ENCODE measurements at places on chromosomes 16 and 17.

DNA sequence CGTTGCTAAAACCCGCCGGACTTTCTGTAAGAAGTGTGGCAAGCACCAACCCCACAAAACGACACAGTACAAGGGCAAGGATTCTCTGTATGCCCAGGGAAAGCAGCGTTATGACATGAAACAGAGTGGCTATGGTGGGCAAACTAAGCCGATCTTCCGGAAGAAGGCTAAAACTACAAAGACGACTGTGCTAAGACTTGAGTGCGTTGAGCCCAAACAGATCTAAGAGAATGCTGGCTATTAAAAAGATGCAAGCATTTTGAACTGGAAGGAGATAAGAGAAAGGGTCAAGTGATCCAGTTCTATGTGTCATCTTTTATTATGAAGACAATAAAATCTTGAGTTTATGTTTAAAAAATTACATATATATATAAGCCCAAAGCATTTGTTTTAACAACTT lies 20.3 kb downstream of the HELZ start:
- DNase-seq = no peak

DNA sequence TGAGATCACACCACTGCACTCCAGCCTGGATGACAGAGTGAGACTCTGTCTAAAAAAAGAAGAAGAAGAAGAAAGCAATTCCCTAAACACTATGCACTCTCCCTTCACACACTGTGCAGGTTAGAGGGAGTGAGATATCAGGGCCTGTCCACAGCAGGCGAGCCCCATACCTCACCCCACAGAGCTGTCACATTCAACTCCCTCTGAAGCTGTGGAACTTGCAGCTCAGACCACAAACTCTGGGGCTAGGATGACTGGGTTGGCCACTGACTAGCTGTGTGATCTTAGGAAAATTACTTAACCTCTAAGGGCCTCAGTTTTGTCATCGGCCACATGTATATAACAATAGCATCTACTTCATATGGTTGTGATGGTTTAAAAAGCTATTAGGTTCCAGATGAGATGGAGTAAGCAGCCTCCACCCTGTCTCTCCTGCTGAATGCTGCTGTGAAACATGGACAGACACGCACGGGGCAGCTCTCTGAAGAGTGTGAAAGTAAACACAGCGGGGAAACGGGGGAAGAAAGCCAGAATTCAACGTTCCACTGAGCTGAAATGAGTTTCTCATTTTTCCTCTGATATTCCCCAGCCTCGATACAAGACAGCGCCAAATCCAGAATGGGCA lies 13.6 kb upstream of the PYY start:
- DNase-seq = peak; percentile 3

GRCh38 chr17:59454633-59455105 lies 110.7 kb upstream of the DHX40 start:
- no peak for DNase-seq

GRCh38 chr16:57529391-57530103 lies 6.8 kb downstream of the CCDC102A start:
- peak; percentile 36 for DNase-seq

DNA sequence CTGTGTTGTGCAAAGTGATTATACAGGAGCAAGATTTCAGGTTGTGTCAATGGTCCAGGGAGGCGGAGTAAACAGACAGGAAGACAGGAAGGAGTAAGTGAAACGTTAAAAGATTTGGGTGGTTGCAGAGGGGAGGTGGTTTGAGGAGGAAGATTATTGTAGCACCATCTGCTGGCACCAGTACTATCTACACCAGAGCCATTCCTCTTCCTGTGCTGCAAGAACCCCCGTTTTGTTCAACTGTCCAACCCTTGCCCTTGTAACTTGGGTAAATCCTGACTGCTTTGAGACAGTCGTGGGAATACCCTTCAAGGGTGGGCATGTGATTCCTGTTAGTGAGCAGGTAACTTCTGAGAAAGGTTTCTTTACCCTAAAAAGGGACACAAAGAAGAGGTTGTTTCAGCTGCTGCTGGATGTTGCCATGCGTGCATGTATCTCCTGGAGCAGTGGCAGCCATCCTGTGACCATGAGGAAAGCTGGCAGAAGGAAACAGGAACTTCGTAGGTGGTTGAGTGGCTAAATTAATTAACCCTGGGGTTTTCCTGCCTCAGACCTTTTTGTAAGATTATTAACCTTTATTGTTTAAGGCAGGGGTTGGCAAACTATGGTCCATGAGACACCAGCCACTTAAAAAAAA lies 124.1 kb downstream of the PRKCA start:
- no peak for DNase-seq

- no peak for DNase-seq
Observed at GRCh38 chr16:67063008-67063407, 34.1 kb downstream of the CBFB start.

GRCh38 chr17:82408288-82408937 lies 9.7 kb upstream of the HEXD start:
- DNase-seq = no peak

DNA sequence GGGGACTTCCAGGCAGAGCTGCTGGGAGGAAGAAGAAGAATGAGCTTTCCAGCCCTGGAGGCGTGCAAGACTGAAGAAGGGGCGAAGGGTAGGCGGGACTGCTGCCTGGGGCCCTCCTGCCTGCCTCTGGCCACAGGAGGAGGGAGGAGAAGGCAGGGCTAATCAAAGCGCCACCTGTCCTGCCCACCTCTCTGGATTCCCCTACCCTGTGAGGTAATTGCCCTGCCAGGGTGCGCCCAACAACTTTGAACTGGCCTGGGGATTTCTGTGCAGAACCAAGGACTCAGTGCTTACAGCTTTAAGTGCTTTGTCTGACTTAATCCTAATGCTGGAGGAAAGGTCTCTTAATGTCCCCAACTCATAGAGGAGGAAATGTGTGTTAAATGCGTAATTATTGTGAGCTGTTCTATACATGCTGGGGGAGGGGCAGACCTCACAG lies at the start of gene NOXO1:
NOXO1 (minus strand) TSS at position 72 of the 439 bp plus-strand sequence. CDS start 290 bp downstream, outside the sequence.
- DNase-seq = no peak

GRCh38 chr17:71458322-71458721 lies 662.5 kb upstream of the SOX9 start:
- no peak for DNase-seq

GRCh38 chr17:50181144-50181543 lies 15.3 kb downstream of the SGCA start:
- peak; percentile 33 for DNase-seq

DNA sequence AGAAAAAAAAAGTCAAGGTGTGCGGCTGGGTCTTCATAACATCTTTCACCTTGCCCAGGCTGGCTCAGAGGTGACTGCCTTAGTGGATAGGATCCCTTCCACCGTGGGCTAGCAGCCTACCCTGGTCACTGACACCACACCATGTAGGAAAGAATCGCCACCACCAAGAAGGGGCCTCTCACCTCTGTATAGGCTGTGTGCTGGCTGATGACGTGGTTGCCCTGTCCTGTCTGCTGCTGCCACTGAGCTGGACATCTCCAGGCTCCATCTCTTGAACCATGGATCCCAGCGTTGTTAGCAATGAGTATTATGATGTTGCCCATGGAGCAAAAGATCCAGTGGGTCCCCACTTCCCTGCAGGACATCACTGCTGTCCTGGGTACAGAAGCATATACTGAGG lies at the start of gene GPR142:
GPR142 (plus strand) TSS at position 301 of the 400 bp plus-strand sequence. CDS start 2,035 bp downstream, outside the sequence.
- DNase-seq = no peak

DNA sequence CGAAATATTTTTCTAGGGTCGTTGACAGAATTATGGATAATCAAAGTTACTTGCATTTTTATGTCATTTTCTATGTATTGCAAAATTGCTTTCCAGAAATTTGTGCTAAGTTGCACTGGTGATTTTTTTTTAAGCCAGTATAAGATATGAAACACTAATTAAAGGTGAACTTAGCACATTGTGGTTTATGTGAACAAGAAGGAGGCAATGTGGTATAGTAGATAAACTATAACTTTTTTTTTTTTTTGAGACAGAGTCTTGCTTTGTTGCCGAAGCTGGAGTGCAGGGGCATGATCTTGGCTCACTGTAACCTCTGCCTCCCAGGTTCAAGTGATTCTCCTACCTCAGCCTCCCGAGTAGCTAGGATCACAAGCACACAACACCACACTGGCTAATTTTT lies 13.2 kb downstream of the DGKE start:
- DNase-seq = no peak

DNA sequence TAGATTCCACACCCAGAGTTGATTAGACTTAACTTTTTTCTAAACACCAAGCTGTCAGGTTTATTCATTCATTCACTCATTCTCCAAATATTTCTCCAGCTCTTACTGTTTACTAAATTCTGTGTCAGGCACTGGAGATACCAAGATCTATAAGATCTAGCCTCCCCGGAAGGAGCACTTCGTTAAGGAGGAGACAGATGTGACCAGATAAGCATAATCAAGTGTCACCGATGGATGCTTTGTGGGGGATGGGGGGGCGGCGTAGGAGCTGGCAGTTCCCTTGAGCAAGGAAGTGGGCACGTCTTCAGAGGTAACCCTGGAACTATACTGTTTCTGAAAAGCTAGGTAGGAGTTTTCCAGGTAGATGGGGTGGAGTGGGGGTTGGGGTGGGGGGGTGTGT lies 3.8 kb upstream of the RPL26 start:
- no peak for DNase-seq

- DNase-seq = no peak
Observed at GRCh38 chr17:71881041-71881440, 239.8 kb upstream of the SOX9 start.

- peak; percentile 60 for DNase-seq
Observed at GRCh38 chr17:33520426-33521330, 227.6 kb upstream of the ASIC2 start.

- DNase-seq = peak; percentile 37
Observed at GRCh38 chr17:8155231-8155995, 3.2 kb upstream of the PER1 start.

- no peak for DNase-seq
Observed at GRCh38 chr17:73128496-73128895, 36.0 kb upstream of the SLC39A11 start.

DNA sequence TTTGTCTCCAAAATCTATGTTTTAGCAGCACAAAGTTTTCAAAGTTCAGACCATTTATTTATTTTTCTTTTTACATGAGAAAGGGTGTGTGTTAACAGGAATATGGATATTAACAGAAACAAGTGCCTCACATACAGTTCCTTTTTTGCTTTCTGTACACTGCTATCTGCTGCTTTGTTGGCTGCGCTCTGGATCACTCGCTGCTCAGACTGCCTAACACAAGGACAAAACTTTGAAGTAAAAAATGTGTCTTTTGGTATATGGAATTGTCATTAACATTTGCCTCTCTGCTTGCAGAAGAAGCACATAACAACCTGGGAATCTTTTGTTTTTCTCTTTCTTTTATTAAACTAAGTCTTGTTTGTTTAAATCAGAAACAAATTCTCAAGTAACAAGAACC lies 262.8 kb downstream of the ZFHX3 start:
- DNase-seq = no peak

DNA sequence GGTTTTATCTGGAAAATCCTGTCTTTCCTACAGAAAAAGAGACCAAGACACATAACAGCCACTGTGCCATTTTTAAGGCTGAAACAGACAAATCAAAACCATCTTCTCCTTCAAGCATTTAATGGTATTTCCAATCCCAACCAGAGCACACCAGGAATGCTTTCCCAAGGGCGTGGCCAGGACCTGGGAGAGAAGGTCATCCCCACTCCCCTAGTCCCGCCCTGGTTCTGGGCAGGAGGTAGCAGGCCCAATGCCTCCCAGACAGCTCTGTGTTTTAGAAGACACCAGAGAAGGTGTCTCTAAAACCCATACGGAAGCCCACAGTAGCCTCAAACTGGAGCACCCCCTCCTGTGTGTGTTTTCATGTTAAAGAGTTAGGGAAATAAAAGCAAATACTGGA lies 214.4 kb downstream of the ZFHX3 start:
- no peak for DNase-seq

GRCh38 chr17:42937712-42938596 lies 26.3 kb downstream of the AARSD1 start:
- DNase-seq = peak; percentile 44

DNA sequence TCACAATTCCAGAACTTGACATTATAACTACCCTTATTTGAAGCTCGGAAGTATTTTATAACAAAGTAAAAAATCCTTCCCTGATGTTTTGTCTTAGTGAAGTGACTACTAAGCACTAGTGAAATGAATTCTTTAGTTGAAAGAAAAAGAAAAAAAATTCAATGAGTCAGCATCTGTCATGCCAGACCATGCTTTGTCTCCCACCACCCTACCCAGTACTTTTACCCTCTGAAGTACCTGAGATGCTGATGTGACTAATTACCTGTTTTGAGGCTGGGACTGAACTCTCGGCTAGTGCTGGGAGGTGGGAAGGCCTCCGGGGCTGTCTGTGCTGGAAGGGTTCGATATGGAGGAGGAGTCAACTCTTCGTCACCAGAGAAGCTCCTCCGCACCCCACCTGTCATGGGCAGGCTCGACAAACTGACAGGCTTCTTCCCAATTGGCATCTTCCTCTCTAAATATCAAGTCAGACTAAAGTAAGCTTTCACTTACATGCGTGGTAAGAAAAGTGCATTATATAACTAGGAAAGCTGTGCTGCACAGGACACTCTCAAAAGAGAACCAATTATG lies 19.6 kb downstream of the NME2 start:
- no peak for DNase-seq

DNA sequence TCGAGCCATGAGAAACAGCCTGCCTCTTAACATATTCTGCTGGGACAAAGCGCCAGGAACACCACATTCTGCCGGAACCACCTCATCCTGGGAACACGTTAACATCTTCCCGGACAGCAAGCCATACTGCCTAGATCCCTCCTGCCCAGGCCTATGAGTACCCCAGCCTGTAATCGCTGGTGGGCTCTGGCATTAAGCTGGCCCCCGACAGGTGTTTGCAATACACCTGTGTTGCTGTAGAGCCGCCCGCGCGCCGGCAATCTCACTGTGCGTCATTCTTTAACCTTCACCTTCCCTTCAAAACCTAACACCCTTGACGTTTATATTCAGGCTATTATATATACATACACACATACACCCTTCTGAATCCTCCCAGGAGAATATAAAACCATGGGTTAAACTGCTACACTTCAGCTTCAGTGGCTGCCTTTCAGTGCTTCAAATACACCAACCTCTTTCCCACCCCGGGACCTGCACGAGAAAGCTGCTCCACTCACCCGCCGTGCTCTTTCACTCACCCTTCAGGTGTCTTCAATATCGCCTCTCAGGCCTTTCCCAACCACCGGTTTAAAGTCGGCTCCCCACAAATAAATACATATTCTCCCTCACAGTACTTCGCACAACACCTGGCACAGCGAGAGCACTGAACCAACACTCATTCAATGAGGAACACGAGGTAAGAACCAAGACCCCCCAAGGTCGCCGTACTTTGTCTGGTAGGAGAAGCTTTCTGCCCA lies 1.0 kb upstream of the ENDOV start:
- DNase-seq = no peak

DNA sequence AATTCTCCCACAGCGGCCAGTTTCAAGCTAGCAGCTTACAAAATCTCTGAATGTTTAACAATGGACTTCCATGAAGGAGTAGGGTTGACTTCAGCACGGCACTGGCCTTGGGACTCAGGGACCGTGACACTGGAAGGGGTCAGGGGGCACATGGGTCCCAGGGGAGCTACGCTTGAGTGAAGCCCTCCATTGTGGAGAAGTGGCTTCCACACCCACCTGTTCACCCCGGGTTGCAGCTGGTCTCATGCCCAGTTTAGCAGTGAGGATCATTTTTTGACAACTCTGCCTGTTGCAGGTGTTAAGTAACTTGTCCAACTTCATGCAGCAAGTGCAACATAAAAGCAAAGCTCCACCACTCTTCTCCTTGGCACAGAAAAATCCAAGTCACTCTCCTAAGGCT lies 510.2 kb downstream of the CDH13 start:
- no peak for DNase-seq

GRCh38 chr16:84970447-84971127 lies 40.7 kb downstream of the ZDHHC7 start:
- DNase-seq = peak; percentile 87

GRCh38 chr17:78951967-78952551 lies 26.9 kb upstream of the TIMP2 start:
- DNase-seq = no peak

GRCh38 chr17:46979147-46979863 lies at the start of gene RPRML:
Gene RPRML (minus strand): TSS chr17:46979253. CDS start chr17:46979007, 246 bp downstream.
- peak; percentile 58 for DNase-seq

Data from Right ventricle myocardium superior (tissue), 1 donor.